ENCODE measurements at places on chromosomes 4 and X.

DNA sequence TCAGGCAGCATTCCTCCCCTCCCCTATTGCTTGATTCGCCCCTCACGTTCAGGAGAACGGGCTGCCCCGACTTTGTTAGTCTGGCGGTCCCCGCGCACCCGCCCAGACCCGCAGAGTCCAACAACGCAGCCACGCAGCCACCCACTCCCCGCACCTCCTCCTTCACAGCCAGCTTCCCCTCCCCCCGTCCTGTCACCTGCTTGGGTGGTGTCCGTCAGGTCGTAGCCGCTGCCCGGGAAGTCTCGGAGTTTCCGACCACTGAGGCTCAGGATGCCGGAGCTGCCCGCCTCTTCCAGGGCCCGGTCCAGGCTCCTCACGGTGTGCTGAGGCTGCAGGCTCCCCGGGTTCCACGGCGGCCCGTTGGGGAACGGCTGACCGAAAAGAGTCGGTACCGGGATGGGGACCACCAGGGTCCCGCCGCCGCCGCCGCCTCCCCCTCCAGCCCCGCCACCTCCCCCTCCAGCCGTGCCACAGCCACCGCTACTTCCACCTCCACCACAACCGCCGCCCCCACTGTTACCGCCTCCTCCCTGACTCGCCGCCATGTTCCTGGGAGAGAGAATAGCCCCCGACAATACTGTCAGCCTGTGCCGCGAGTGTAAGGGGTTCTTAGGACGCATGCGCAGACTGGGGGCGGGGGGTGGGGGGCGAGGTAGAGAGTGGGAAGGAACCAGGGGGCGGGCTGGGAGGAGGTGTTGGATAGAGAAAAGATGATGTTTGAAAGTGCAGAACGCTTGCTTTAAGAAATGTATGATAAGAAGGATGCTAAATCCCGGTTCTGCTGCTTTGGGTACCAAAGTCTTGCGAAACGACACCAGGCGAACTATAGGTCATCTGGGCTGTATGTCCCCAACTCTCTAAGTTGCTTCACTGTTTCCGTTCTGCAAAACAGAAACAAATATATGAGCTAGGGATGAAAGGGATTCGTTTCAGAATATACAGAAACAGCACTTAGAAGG is at the start of gene LRCH2:
LRCH2 (minus strand) TSS at position 600 of the 959 bp plus-strand sequence; CDS start at position 545, 55 bp downstream.
- DNase-seq: no peak

DNA sequence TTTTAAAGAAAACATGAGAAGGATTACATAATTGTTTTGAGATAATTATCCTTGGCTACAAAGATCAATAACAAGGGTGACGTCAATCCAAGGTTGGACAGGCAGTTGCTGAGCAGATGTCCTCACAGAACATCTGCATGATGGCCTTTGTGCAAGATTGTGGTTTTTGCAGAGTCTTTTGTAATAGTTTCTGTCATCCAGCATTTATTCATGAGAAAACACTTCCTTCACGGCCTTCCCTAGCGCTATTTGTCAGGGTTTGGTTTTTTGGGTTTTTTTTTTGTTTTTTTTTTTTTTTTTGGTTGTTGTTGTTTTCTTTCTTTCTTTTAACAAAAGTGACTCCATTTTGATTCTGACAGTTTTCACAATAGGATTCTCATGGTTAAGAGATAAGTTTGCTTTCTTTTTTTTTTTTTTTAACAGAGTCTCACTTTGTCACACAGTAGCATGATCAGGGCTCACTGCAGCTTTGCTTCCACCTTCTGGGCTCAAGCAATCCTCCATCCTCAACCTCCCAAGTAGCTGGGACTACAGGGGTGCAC is 31.5 kb upstream of the ELF2 start:
- peak; percentile 44 for DNase-seq

DNA sequence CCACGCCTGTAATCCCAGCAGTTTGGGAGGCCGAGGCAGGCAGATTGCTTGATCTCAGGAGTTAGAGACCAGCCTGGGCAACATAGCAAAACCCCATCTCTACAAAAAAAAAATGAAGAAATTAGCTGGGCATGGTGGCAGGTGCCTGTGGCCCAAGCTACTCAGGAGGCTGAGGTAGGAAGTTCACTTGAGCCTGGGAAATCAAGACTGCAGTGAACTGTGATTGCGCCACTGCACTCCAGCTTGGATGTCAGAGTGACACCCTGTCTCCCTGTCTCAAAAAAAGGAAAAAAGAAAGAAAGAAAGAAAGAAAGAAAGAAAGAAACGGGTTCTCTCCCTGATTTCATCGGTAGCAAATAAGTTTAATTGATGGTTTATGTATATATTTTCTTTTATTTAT is 64.6 kb upstream of the ESX1 start:
- no peak for DNase-seq

DNA sequence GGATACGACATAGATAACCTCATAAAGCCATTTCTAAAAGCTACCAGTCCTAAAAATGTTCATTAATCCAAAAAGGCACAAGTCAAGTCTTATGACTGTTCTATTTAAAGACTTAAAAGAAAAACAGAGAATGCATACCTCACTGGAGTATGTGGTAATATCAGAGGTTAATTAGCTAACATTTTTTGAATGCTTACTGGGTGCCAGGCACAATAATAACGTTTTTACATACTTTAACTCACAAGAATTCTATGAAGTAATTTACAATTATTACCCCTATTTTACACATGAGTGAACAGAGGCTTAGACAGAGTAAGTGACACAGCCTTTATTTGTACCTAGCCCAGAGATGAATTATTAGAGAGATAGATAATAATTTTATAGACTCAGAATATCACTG is 207.5 kb downstream of the PDGFC start:
- no peak for DNase-seq

DNA sequence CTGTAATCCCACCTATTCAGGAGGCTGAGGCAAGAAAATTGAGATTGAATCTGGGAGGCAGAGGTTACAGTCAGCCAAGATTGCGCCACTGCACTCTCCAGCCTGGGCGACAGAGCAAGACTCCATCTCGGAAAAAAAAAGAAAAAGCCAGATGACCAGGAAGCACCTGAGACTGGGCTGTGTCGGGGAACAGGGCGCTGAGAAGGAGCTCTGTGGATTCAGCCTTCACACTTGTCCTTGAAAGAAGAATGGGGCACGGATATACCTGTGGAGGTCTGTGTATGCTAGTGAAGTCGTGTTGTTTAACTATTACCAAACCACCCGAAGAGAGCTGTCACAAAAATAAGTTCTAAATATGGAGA is 39.3 kb upstream of the TADA2B start:
- no peak for DNase-seq

- DNase-seq: no peak
These were observed 84.0 kb downstream of the SLC10A7 start for GRCh38 chr4:146437778-146438177.

- no peak for DNase-seq
These were observed 2164.0 kb downstream of the PCDH7 start for GRCh38 chr4:32884198-32884597.

DNA sequence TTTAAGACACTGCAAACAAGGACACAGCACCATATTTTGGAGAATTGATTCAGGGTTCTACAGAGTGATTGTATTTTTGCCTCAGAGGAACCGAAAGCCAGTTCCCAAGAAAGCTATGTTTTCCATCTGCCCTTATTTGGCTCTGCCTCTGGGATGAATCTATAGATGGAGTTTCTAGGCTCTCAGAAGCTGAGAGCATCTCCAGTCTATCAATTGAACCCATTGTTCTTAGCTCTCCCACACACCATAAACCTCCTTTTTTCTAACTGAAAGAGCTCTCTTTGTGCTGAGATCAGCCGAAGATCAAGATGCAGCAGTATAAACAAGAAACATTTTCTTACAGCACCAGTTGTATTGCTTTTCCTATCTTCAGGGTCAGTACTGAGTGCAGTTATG is 16.9 kb downstream of the PLP1 start:
- DNase-seq: no peak

- DNase-seq: no peak
These were observed 84.1 kb downstream of the NHS start for GRCh38 chrX:17459008-17459611.

DNA sequence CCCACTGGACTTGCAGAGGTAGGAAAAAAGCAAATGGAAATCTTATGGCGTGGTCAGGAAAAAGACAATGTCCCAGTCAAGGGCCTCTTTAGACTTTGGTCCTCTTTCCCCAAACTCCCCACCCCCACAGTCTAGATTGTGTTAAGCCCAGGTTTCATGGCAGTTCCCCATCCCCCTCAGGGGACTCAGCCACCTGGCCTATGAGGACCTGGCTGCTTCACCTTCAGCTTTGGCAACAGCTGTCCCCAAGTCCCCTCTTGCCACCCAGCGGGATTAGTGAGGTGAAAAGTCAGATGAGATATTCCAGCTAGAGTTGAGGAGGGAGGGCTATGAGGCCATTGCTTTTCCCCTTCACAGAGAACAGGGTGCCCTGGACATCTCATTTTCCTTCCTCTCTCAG is 457 bp downstream of the RIPPLY1 start:
- DNase-seq: no peak

DNA sequence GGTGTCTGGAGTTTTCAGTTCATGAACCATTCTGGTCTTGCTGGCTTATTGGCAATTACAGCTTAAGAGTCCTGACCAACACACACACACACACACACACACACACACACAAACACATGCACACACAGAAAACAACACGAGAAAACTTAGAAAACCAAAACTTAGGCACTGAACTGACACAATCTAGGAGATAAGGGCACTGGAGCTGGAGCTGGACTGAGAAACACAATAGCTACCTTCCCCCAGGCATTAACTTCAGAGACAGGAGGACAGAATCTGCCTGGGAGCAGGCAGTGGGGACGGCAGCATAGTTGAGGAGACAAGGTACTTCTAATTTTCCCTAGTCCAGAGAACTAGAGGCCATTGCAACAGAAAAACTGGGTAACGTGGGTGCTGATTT is 62.3 kb downstream of the LNX1 start:
- DNase-seq: no peak

DNA sequence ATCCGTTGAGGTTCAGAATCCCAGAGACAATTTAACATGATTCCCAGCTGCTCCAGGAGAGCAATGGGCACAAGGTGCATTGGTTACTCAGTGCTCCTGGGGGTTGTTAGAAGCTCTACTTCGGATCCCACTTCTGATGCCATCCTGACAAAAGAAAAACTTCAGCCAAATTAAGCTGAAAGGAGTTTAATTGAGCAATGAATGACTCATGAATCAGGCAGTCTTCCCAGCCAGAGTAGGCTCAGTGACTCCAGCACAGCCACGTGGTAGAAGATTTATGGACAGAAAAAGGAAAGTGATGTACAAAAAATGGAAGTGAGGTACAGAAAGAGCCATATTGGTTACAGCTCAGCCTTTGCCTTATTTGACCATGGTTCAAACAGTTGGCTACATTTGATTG is 95.7 kb downstream of the PWWP3B start:
- DNase-seq: no peak

- DNase-seq: no peak
These were observed 150.5 kb downstream of the VCX3A start for GRCh38 chrX:6384371-6384770.

DNA sequence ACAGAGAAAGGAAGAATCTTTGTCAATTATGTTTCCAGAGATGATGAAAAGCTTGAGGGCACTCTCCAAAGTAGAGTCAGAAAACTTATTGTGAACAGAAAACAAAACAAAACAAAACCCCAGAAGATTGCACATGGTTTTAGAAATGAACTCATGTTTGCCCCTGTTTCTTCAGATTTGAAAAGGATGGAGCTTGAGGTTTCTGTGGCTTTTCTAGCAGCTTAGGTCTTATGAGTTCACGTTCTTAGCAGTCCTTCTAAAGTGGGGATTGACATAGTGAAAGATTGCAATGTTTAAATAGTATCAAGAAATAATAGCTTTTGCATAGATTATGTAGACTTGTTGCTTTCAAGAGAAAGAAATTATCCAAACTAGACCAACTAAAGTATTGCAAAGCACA is 421.8 kb downstream of the GBA3 start:
- DNase-seq: no peak

- DNase-seq: no peak
These were observed 10.5 kb downstream of the CD99 start for GRCh38 chrX:2701600-2701999.

GRCh38 chrX:69158166-69158980 is 6.9 kb downstream of the PJA1 start:
- DNase-seq: no peak

GRCh38 chrX:132821974-132822633 is 136.3 kb downstream of the HS6ST2 start:
- DNase-seq: no peak

DNA sequence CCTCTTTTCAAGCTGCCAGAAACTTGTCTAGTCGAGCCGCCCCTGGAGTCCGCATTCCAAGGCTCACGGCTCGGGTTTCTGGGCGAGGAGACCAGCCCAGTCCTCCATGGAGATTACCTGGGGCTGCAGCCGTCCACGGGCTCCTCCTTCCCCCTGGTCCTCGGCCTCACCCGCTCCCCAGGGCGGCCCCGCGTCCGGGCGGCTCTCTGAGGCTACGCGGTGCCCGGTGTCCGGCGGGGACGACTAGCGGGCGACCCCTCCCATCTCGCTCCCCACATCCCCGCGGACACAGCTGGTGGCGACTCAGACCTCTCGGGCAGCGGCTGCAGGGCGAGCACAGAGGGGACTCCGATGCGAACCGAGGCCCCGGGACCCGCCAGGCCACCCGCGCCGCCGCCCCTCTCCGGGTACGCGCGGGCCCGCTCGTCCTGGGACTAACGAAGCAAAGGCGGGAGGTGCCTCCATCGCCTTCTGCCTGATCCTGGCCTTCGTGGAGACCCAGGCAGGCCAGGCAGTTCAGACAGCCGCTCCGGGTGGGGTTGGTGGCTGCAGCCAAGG is 159.4 kb downstream of the TRAM1L1 start:
- no peak for DNase-seq

DNA sequence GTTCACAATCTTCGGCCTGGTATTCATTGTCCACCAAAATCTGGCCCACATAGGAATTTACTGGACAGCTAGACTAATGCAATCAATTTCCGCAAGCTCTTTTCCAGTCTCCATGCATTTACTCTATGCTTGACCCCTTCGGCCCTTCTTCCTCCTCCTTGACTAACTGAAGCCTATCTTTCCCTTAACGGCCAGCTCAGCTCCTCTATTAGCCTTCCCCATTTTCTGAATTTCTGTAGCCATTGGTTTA is 1.2 kb upstream of the PHKA2 start:
- no peak for DNase-seq

DNA sequence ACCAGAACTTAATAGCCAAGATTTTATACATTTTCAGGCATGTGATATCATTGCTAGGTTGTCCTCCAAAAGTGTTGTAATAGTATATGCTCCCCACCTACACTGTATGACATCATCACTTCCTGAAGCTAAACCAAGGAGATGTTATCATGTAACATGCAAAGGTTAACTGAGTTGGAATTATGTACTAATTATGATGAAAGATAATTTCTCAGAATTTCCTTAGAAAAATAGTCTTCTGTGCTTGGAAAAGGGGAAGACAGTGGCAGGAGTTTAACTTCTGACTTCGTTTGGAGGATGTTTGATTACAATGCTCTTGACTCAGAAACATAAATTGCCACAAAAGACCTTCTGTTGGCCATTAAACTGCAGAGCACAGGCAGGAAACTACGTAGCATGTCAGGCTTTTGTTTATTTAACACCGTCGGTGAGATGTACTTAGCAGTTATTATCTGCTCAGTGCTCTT is 83.6 kb upstream of the GUCY1A1 start:
- DNase-seq: peak; percentile 37

GRCh38 chr4:37054531-37055077 is 189.9 kb upstream of the NWD2 start:
- no peak for DNase-seq

- no peak for DNase-seq
These were observed at the start of gene MGARP for GRCh38 chr4:139279760-139280620. Gene MGARP, minus strand, starts transcription at chr4:139280225. Its CDS starts 67 bp downstream, at chr4:139280158.

Measured in SHP77 (cell line).